AG10803 (cell line): ENCODE measurements at places on chromosomes 6 and 20.

DNA sequence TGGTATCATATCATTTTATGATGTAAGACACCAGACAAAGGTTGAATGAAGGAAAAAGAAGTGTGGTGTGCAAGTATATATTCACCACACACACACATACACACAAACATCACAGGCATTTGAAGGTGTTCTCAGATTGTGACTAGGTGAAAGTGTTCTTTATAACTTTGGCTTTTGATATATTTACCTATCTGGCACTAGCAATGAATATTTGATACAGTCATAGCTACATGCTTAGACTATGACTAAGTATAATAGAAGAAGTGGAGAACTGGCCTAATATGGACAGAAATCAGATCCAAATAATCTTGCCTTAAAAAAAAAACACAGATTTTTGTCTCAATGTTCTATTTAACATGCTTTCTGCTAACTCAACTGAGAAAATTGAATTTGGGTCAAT, 809.9 kb downstream of the KIF16B start:
- DNase-seq, result no peak

DNA sequence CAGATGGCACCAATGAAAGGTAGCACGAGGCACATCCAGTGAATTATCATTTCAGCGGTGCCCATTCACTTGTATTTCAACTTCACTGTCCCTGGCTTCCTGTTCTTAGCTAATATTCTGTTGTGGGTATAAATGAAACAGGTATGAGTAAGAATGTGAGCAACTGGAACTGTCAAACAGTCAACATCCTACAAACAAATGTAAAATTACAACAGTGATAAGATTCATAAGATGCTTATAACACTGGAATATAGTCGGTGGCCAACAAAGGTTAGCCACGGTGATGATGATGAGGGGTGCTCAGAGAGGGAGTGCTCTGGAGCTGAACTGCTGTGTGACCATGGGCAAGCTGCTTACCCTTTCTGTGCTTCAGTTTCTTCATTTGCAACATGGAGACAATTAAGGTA, 74.9 kb upstream of the TOX2 start:
- no peak for DNase-seq

- no peak for DNase-seq
Measured at GRCh38 chr6:10529231-10529801, 8.2 kb downstream of the GCNT2 start.

DNA sequence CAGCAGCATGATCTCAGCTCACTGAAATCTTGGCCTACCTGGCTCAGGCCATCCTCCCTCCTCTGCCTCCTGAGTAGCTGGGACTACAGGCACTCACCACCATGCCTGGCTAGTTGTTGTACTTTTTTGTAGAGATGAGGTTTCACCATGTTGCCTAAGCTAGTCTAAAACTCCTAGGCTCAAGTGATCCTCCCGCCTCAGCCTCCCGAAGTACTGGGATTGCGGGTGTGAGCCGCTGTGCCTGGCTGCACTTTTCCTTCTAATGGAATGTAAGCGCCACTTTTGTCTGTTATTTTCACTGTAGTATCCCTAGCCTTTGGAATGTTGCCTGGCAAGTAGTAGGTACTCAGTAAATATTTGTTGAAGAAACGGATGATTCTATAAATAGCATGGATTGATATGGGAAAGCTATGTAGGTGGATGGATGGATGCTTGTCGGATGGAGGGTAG, 10.4 kb upstream of the TRIB3 start:
- no peak for DNase-seq

DNA sequence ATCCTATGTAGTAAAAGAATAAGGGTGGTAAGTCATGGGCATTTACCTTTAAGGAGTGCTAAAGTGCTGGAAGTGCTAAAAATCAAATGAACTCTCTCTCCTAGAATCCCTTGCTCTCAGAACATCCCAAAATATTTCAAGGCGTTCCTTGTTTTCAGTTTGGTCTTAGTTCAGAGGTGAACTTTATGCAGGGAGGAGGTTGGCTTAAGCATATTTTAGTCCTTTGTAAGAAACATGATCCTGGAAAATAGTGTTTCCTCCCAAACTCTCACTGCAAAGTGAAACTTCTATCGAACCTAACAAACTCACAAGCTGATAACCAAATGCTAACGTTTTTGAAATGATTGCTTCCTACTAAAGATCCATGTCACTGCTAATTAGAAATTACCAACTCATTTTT, 231.4 kb downstream of the FOXC1 start:
- no peak for DNase-seq
